Naive B cell (primary cell): ENCODE measurements at places on chromosomes 5 and 9. TPM values are rescaled to one million over a fixed set of nuclear protein-coding genes. Genes with fewer than 3 reads are reported as not detected.

BTNL3 gene
- not detected for polyA plus RNA-seq

CHSY3 gene
- not detected for polyA plus RNA-seq

QRFP gene
- not detected for polyA plus RNA-seq

CCDC112 gene
- 7.2 TPM for polyA plus RNA-seq

EMB gene
- polyA plus RNA-seq = 143 TPM

OLFML2A gene
- 0.16 TPM for polyA plus RNA-seq

CTNND2 gene
- not detected for polyA plus RNA-seq

GRCh38 chr9:15354713-15355112 lies 47.7 kb upstream of the TTC39B start:
- no peak for DNase-seq
- no peaks in the 10 kb centered on the region for H3K27me3 ChIP-seq
- H3K36me3 ChIP-seq = no peaks in the 10 kb centered on the region
- H3K4me3 ChIP-seq = no peak overlapping the region

DNA sequence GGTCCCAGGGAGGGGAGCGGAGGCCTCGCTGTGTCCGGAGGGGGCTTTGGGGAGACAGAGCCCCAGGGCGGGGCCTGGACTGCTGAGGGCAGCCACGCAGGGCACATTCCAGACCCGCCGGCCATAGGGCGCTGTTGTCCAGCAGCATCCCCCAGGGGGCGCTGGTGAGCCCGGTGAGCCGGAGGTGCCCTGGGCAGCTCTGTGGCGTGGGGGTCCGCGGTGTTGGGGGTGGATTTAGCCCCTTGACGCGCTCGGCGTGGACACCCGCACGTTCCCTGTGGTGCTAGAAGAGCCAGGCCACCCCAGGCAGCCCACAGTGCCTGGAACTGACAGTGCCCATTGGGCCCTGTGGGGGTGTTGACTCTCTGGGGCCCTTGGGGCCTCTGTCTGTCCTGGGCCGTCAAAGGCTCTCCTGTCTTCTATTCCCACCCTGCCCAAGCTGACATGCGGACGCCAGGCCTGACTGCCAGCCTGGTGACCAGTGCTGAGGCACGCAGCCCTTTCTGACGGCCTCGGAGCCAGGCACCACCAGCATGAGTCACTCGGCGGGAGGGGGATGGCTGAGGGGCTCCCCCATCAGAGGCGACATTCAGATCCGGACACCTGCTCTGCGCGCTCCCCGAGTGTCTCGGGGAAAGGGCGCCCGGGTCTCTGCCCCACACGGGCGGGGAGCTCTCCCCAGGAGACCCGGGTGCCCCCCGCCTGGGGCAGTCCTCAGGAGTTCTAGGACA lies 23.9 kb downstream of the TPPP start:
- peaks cover 9% of the 10 kb centered on the region for H3K27me3 ChIP-seq
- H3K27ac ChIP-seq = no peak overlapping the region
- no peak overlapping the region for H3K4me3 ChIP-seq
- peaks cover 11% of the 10 kb centered on the region for H3K36me3 ChIP-seq

DNA sequence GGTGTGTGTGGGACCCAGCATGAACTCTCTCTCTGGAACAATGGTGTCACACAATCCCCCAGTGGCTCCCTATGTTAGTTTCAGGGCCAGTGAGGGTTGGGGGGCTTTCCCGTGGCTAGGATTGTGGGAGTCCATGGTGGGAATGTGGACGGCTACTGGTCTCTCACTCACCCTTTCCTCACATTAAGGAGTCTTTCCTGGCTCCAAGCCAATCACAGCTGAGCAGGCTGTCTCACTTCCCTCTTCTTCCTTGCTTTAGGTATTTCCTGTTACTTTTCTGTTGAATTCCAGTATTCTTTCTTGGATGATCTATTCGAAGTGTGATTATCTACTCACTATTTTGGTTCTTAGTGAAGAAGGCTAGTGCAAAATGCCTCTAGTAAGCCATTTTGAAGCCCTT lies 324.4 kb upstream of the MPDZ start:
- no peak overlapping the region for H3K27ac ChIP-seq
- no peak overlapping the region for H3K4me3 ChIP-seq
- no peaks in the 10 kb centered on the region for H3K4me1 ChIP-seq

- peak; percentile 60 for DNase-seq
- H3K4me1 ChIP-seq = peaks cover 52% of the 10 kb centered on the region
- peak overlapping the region; percentile 86 for H3K27ac ChIP-seq
- H3K27me3 ChIP-seq = no peaks in the 10 kb centered on the region
- peaks cover 5% of the 10 kb centered on the region for H3K36me3 ChIP-seq
- H3K4me3 ChIP-seq = peak overlapping the region; percentile 71
These were observed 201.2 kb downstream of the EBF1 start for GRCh38 chr5:158898185-158899177.

- H3K4me3 ChIP-seq = peak overlapping the region; percentile 24
- H3K27me3 ChIP-seq = no peaks in the 10 kb centered on the region
- DNase-seq = no peak
- H3K36me3 ChIP-seq = no peaks in the 10 kb centered on the region
These were observed 26.1 kb upstream of the IFNK start for GRCh38 chr9:27497883-27498417.

- H3K4me1 ChIP-seq = no peaks in the 10 kb centered on the region
- DNase-seq = no peak
- no peak overlapping the region for H3K4me3 ChIP-seq
- H3K27ac ChIP-seq = no peak overlapping the region
- H3K36me3 ChIP-seq = no peaks in the 10 kb centered on the region
These were observed 727.1 kb upstream of the GRAMD2B start for GRCh38 chr5:125695996-125696655.

- H3K27ac ChIP-seq = no peak overlapping the region
- no peak for DNase-seq
- peaks cover 8% of the 10 kb centered on the region for H3K36me3 ChIP-seq
- no peaks in the 10 kb centered on the region for H3K4me1 ChIP-seq
- H3K4me3 ChIP-seq = no peak overlapping the region
- H3K27me3 ChIP-seq = no peaks in the 10 kb centered on the region
These were observed 16.1 kb downstream of the PCBD2 start for GRCh38 chr5:134920848-134921575.

DNA sequence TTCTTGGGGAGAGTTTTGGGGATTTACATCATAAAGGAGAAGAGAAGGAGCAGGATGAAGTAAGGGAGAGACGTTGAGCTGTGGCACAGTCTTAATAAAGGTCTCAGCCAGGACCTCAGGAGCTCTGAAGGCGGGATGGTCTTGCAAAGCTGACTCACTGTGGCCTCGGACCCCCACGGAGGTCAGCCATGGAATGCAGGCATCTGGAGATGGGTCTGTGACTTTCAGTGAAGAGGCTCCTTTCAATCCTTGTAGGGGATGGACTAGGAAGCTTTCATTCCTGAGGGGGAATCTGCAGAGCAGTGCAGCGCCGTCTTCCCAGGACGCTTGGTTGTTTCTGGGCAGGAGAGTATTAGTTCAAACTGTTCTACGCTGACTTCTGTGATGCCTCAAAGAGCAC lies 65.7 kb upstream of the BASP1 start:
- H3K27ac ChIP-seq = no peak overlapping the region
- no peak overlapping the region for H3K4me3 ChIP-seq
- H3K27me3 ChIP-seq = no peaks in the 10 kb centered on the region
- no peaks in the 10 kb centered on the region for H3K4me1 ChIP-seq

DNA sequence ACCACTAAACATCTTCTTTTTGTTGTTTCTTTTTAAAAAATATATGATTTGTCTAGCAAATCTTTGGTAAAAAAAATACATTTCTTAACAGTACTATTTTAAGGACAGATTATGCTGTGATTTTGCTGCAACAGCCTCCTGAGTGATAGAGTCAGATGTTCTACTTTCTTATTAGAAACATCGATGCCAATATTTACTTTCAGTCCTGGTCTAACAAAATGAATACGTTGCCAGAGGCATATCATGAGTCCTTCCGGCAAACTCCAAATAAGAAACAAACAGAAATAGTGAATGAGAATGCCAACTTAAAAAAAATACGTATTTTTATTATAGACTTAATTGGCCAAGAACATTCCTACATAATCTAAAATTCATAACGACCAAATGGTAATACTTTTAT lies 371.5 kb downstream of the ADGRV1 start:
- no peak overlapping the region for H3K4me3 ChIP-seq
- no peaks in the 10 kb centered on the region for H3K36me3 ChIP-seq
- peaks cover 11% of the 10 kb centered on the region for H3K27me3 ChIP-seq
- no peaks in the 10 kb centered on the region for H3K4me1 ChIP-seq

DNA sequence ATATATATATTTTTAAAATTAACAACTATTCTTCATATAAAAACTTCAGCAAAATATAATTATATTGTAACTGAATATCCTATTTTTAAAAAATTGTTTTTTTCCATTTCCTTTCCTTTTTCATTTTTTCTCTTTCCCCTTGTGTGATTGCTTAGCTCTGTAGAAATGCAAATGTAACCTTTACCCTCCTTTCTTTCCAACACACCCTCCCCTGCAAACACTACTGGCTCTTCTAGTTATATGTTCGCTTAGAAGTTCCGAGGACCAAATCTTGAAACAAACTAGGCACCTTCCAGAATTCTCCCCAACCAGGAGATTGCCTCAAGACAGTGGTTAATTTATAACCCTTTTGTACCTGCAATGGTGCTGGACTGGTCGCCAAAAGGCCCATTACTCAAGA lies 1980.0 kb upstream of the CDH6 start:
- H3K36me3 ChIP-seq = no peaks in the 10 kb centered on the region
- DNase-seq = no peak
- H3K4me3 ChIP-seq = no peak overlapping the region
- H3K27ac ChIP-seq = no peak overlapping the region
- no peaks in the 10 kb centered on the region for H3K27me3 ChIP-seq

DNA sequence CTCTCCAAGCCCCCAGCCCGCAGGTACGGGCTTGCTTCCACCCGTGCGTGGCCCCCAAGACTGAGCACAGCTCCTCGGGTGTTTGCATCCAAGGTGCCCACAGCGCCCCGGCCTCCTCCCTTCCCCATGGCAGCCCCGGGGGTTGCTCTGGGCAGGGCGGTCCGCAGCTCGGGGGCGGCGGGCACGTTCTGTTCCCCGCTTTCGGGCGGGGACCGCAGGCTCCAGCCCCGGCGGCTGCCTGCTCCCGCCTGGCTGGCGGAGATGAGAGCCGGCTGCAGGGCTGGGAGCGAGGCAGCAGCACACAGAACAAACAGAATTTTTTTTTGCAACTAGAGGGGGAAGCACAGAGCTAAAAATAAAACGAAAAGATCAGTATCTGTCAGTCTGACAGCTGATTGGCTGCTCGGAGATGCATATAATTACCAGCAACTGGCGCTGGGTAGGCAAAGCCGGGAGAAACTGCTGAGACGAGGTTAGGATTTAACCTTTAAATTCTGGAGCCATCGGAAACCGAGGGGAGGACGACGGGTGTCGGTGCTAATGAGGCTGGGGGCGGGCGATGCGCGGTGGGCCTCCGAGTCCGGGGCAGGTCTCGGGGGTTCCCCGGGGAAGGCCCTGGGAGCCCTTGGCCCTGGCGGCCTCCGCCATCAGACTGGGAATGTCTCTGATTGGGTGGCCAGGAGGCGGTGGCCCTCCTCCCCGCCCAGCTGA lies 142.7 kb upstream of the IER5L start:
- H3K27me3 ChIP-seq = peaks cover 8% of the 10 kb centered on the region
- peak overlapping the region; percentile 79 for H3K4me3 ChIP-seq
- H3K27ac ChIP-seq = peak overlapping the region; percentile 98
- peak; percentile 30 for DNase-seq
- H3K36me3 ChIP-seq = no peaks in the 10 kb centered on the region
- peaks cover 9% of the 10 kb centered on the region for H3K4me1 ChIP-seq

DNA sequence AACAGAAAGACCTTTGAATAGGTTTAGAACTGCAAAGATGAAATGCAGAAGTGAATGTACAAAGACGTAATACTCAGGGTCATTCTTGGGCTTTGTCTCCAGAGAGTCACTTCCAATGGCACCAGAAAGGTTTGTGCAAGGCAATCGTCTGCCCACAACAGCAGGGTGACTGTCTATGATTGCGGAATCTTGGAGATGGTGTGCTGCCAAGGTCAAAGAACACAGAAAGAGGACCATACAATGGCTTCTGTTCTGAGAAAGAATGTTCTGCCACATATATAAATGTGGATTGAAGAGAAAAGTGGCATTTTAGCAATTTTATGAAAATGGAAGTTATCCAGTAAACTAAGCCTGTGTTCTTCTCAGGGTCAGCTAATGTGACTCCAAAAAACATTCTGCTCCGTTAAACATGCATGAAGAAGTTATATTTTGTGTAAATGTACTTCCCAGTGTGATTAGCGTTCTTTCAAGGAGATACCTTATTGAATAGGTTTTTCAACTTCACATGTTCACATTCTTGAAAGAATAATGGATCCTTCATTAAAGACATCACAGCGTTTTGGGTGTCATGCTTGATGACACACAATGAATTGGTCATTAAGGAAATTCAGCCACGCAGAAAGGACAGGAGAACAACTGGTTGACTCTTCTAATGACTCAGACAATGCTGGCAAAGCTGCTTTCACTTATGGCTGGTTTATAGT lies 73.4 kb upstream of the CDH6 start:
- H3K4me1 ChIP-seq = no peaks in the 10 kb centered on the region
- H3K36me3 ChIP-seq = no peaks in the 10 kb centered on the region
- no peak overlapping the region for H3K4me3 ChIP-seq

DNA sequence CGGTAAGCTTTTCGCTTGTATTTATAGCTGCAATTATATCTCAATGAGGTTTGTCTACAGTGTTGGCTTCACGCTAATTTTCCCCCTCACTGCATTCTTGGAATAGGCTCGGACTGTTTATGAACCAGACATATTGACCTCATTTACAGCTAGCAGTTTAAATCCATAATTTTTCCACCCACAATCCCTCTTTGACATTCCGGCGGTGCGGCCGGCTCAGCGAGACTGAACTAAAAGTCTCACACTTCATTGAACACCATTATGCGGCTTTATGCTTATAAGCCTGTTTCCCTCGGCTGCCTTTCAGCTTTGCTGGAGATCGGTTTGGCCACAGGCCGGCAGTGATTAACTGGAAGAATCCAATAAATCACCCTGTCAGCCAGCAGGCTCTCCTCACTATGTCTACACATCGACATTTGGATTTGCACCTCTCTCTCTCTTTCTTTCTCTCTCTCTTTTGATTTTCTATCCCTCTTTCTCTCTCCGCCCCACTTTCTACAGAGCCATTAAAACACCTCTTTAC lies 315.0 kb upstream of the TLE4 start:
- no peak for DNase-seq
- H3K27ac ChIP-seq = no peak overlapping the region
- no peaks in the 10 kb centered on the region for H3K36me3 ChIP-seq
- H3K27me3 ChIP-seq = peaks cover 25% of the 10 kb centered on the region
